Occipital lobe (tissue), 3 donors: ENCODE measurements at places on chromosomes 12 and 14.

GRCh38 chr14:31962920-31963319 lies 114.2 kb upstream of the ARHGAP5 start:
- no peak for DNase-seq

- no peak for DNase-seq
Observed at GRCh38 chr14:59688224-59689170, 111.9 kb upstream of the CCDC175 start.

DNA sequence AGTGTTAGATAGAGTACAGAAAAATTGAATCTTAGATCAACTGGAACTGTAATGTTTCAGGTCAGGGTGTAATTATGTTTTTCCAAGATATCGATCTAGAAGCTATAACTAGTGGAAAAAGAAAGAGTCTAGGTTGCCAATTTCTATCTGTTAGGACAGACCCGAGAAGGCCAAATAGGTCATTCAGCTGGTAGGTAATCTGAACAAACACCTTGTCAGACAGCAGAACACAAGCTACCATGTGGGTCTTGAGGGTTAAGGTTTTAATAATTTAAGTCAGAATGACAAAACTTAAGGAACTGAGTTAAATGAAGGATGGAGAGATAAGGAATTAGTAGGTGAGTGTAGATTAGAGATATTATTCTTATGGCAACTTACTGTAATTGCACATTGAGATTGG lies 44.9 kb upstream of the KCNMB4 start:
- no peak for DNase-seq

DNA sequence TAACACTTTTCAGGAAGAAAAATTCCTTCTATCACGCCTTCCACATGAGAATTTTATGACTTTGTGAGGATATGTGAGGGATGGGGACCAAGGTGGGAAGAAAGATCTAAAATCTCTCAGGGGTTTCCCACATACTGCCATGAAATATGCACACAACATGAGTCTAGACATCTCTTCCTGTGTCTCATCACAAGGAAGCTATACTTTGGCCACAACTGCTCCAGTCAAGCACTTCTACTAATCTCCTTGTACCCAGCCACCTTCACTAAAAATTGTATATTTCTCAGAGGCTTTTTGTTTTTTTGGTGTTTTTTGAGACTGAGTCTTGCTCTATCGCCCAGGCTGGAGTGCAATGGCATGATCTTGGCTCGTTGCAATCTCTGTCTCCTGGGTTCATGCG lies 3.2 kb downstream of the OSBPL8 start:
- DNase-seq: no peak

- no peak for DNase-seq
Observed at GRCh38 chr14:47261350-47261749, 414.1 kb downstream of the MDGA2 start.

DNA sequence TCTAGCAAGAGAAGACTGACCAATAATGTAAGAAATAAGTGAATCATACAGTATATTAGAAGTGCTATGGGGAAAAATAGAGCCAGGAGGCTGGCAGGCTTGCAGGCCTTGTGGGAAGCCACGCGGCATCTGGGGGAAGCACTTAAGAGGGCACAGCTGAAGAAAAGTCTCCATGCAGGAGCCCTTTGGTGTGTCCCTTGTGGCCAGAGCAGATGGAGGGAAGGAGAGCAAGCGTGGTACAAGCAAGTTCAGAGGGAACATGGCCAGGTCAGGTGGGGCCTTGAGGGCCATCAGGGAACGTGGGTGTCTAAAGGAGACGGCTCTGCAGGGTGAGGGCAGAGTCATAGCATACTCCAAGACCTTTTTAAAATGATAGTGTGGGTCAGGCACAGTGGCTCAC lies 51.7 kb downstream of the LRRC74A start:
- no peak for DNase-seq

- no peak for DNase-seq
Observed at GRCh38 chr12:48938805-48939204, 13.5 kb upstream of the FKBP11 start.

DNA sequence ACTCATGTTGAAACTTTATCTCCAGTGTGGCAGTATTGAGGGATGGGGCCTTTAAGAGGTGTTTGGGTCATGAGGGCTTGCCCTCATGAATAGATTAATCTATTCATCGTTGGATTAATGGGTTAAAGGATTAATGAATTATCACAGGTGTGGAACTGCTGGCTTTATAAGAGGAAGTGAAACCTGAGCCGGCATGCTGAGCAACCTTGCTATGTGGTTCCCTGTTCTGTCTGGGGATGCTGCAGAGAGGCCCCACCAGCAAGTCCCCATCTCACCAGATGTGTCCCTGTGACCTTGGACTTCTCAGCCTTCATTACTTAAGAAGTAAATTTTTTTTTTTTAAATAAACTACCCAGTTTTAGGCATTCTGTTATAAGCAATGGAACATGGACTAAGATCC lies 109.6 kb downstream of the DYRK2 start:
- DNase-seq: no peak

- no peak for DNase-seq
Observed at GRCh38 chr12:65703176-65703575, 121.1 kb upstream of the HMGA2 start.

GRCh38 chr12:42118136-42118879 lies 26.4 kb downstream of the GXYLT1 start:
- no peak for DNase-seq

DNA sequence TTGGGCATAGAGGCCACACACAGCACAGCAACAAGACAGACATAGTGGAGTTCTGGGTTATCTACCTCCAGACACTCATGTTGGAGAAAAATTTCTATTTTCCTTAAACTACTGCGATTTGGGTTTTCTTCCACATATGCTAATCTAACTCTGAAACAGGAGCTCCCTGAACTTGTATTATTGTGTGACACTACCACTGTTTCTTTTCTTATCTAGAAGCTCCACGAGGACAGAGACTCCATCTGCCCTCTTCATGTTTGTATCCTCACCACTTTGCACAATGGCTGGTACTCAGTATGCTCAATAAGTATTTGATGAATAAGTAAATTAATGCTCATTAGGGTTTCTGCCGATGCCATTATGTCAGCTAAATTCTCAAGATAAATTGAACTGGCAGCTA lies 218.6 kb downstream of the PAX9 start:
- DNase-seq: no peak

DNA sequence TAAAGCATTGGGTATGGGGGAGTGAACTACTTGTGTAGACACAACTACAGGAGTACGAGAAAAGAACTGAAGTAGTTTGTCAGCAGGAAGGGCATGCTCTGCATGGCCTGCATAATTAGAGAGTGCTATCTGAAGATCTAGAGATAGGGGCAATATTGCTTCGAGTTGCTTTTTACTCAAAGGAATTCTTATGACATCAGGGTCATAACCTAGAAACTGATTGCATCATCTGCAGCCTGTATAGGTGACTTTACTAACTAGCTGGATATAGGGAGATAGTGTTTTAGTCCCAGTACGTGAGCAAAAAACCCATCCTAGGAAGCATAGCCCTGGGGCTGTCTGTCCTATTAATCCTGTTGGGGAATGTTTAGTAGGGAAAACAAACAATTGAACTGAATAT lies 39.8 kb downstream of the TMTC3 start:
- DNase-seq: no peak

- no peak for DNase-seq
Observed at GRCh38 chr12:105253866-105254513, 18.0 kb upstream of the APPL2 start.

DNA sequence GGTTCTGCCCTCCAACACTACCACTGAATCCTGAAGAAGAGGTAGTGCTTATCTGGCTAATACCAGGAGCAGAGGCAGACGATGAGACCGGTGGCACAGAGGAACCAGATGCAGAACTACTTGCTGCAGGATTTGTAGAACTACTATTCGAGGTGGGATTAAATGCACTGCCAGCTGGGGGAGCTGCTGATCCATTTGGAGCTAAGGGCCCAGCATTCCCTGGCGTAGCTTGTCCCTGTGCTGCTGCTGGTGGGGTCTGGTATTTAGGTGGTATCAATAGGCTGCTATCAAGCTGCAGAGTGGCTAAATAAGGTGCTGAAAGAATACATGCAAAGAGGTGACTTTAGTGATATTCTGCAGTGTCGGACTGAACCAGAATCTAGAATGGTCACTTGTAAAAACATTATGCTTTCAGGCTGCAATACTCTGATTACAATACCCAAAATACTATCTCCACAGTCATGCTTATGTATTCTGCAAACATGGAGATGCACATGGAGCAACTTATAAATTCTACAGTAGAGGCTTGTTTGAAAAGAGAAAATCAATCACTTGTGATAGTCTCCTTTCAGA lies 294.2 kb downstream of the MED13L start:
- DNase-seq: no peak

DNA sequence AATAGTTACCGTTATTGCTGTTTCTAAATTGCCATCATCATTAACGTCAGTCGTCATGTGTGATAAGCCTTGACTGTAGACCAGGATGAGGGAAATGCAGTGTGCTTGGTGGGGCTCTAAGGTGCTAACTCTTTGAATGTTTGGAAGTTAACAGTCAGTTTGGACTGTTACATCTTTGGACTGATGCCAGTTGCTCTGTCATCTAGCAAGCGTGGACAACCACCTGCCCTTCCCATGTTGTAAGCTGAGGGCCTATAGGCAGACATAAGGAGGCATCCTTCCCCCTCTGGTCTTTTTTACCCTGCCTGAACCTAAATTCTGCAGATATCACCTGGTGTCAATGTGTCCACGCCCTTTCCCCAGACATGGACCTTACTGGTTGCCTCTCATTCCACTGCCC lies 94.4 kb downstream of the PPP2R5C start:
- DNase-seq: no peak

GRCh38 chr12:31967539-31967938 lies 8.3 kb downstream of the RESF1 start:
- no peak for DNase-seq

GRCh38 chr12:108078428-108078827 lies 50.7 kb upstream of the WSCD2 start:
- DNase-seq: no peak

DNA sequence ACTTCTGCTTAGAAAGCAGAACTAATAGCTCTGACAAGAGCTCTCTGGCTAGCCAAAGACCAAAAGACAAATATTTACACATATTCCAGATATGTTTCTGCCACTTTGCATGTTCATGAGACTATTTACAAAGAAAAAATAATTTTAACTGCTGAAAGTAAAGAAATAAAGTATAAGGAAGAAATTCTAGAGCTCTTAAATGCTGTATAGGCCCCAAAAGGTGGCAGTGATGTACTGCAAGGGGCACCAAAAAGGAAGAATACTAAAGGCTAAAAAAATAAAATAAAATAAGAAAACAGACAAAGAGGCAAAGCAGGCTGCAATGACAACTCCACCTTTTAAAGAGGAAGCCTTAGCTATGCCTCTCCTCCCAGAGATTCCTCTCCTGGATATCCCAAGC lies 23.0 kb downstream of the KLRK1 start:
- DNase-seq: no peak

DNA sequence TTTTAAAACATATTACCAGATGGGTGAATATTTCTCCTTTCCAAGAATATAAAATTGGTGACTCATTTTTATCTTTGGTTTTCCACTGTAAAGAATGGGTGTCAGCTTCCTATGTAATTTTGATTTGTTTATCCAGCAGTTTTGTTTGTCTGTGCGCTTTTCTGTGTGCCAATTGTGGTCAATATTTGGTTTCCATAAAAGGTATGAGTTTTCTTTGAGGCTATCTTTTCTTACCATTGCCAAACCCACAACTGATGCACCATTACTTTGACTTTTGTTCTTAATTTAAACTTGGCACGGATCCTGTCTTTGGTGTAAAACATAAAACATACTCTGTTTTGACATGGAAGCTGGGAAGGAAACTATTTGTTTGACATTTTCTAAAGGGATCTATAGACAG lies 78.8 kb upstream of the NAV3 start:
- DNase-seq: no peak

GRCh38 chr12:132998741-132999140 lies 12.6 kb downstream of the ZNF26 start:
- no peak for DNase-seq

DNA sequence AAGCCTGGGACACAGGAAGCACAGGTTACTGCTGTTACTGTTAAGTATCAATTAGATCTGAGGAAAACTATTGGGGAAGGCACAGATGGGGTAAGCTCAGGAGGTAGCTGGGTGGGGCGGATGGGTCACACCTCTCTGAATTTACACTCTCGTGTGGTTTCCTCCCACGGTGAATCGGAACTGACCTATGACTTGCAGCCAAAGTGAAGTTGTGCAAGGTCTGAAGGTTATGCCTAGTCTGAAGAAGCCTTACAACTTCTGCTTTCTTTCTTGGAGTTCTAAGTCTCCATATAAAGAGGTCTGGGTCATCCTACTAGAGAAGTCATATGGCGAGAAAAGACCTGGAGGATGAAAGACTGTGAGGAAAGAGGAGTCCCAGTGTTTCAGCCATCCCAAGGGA lies 25.6 kb upstream of the GPATCH2L start:
- DNase-seq: no peak

GRCh38 chr12:737122-737739 lies 15.1 kb upstream of the WNK1 start:
- DNase-seq: no peak

DNA sequence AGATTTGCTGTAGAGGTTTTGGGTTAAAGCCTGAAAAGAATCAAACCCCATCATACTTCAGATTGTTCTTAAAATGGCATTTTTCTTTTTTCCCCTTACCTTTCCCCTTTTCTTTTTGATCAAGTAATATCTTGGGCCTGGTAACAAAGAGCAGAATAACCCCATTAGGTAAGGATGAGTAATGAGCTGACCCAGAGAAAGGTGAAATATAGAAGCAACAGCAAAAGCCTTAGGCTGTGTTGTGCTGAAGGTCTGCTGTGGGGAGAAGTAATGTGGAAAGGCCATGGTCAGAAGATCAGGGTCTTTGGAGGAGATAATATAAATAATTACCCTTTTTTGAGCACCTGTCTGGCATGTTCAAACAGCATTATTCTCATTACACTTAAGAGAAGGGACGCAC lies 42.3 kb downstream of the MIA2 start:
- DNase-seq: no peak

DNA sequence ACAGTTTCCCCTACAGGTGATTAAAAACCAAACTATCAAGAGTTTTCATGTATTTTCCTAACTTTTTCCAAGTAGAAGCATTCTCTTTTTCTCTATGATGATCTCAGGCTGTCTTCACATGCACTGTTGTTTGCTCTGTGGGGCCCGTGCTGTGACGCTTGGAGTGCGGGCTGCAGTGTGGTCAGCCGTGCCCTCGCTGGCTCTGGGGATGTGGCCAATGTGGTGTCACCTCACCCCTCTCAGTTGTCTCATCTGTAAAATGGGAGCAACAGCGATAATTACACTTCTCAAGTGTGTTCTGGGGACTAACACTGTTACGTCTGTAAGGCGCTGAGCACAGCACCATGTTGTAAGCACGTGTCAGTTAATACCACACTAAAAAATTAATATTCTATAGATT lies 28.6 kb downstream of the DDX51 start:
- DNase-seq: no peak

DNA sequence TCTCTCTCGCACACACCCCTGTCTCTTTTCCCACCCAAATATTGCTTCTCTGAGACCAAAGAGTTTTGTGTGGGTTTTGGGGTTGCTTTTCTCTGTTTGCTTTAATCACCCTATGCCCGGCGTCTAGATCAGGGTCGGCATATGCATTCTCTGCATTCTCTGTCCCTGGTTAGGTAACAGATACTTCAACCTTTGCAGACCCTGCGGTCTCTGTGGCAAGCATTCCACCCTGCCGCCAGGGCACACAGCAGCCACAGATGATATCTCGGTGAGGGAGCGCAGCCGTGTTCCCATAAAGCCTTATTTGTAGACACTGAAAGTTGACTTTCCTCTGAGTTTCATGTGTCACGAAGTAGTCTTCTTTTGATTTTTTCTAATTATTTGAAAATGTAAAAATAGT lies 110.4 kb upstream of the FZD10 start:
- no peak for DNase-seq

GRCh38 chr14:30193845-30194501 lies 266.3 kb upstream of the PRKD1 start:
- no peak for DNase-seq

- DNase-seq: no peak
Observed at GRCh38 chr14:51547260-51547659, 104.5 kb upstream of the FRMD6 start.
